Stimulated activated CD4-positive, alpha-beta T cell treated with anti-CD3 and anti-CD28 coated beads, Interleukin-12 subunit alpha, Interleukin-12 subunit beta, amount 100 ng/mL, for 24 hours (primary cell): ENCODE measurements at places on chromosomes 6 and 20.

- DNase-seq = no peak
These were observed 83.6 kb downstream of the PAK5 start for GRCh38 chr20:9755301-9755700.

DNA sequence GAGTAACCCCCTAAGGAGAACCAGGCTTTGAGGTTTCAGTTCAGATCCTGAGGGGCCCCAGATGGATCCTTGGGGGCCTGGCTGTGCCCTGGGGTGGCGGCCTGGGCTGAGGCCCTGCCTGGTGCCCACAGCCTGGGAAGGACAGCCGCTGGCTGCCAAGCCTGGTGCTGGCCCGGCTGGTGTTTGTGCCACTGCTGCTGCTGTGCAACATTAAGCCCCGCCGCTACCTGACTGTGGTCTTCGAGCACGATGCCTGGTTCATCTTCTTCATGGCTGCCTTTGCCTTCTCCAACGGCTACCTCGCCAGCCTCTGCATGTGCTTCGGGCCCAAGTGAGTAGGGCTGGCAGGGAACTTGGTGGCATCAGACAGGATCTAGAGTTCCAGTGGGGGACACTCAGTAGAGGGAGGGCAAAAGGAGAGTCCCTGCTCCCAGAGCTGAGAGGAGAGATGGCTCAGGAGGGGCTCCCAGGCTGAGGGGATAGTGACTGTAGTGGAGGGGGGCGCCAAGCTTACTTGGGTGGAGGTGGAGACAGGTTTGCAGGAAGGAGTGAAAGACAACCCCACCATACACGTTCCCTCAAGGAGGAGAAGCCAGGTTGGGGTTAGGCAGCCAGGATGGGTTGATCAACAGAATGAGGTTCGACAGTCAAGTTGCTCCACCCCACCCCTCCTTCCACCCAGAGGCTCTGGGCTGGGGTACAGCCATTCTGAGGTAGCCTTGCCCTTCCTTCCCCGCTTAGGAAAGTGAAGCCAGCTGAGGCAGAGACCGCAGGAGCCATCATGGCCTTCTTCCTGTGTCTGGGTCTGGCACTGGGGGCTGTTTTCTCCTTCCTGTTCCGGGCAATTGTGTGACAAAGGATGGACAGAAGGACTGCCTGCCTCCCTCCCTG, 9.5 kb downstream of the SLC29A1 start:
- DNase-seq = no peak

DNA sequence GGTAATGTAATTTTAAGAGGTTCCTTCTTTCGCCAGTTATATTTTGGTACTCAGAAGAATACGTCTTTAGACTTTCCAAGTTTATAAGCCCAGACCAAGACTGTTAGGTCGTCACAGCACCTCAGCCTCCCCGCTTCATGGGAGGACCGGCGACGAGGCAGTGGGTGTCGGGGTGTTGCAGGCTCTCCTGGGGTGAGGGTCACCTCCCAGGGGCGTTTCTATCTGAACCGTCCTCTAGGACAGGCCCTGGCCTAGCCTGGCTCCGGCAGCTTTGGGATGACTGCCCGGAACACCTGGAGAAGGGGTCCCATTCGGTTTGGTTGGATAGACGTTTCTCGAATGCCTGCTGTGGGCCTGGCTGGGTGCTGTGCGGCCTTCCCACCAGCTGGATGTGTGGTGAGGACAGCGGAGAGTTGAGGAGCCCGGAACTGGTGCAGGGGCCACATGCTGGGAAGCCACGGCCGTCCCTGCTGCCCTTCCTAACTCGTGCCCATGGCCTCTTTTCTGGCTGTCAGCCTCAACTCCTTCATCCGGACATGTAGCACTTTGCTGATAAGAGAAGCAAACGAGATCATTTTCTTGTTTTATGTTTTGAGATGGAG, 1.1 kb downstream of the OSBPL2 start:
- DNase-seq = no peak

GRCh38 chr20:45910670-45911485, 1.1 kb downstream of the PLTP start:
- peak; percentile 96 for DNase-seq
